Esophagus muscularis mucosa (tissue), 4 donors: ENCODE measurements at places on chromosomes 2 and 18. TPM values are rescaled to one million over a fixed set of nuclear protein-coding genes. Genes with fewer than 3 reads are reported as not detected.

Gene MC5R
- total RNA-seq, result not detected

Gene MAP3K19
- not detected for total RNA-seq

DNA sequence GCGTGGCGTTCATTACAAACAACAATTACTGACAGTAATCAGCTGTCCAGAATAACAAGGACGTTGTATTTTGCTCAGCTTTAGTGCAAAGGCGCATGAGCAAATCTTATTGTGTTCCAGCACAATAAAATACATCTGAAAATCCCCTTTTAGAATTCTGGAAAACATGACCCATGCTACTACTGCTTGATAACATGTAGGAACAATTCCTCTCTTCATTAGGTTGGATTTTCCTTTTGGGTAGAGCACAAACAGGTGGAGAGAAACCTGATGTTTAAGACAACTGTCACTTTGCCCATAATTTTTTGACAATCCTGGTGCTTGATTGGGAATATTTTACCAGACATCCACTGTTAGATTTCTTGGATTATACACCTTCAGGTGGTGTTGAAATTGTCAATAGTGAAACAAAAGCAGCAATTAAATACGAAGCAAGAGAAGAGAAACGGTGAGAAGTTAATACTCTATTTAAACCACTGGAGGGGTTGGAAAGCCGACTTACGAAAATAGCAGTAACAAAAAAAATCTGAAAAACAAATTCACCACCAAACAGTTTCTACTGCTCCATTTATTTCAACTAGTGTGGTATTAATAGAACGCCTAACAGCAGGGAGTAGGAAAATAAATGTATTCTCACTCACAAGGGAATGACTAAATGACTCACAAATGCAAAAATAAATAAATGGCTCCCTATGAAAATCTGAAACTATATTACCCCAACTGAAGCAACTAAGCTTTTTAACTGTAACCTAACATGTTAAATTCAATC is 102.7 kb downstream of the CPO start:
- DNase-seq, result no peak

Gene HNRNPA3
- 72.3 TPM for total RNA-seq

Gene DPY30
- total RNA-seq, result 54.0 TPM

DNA sequence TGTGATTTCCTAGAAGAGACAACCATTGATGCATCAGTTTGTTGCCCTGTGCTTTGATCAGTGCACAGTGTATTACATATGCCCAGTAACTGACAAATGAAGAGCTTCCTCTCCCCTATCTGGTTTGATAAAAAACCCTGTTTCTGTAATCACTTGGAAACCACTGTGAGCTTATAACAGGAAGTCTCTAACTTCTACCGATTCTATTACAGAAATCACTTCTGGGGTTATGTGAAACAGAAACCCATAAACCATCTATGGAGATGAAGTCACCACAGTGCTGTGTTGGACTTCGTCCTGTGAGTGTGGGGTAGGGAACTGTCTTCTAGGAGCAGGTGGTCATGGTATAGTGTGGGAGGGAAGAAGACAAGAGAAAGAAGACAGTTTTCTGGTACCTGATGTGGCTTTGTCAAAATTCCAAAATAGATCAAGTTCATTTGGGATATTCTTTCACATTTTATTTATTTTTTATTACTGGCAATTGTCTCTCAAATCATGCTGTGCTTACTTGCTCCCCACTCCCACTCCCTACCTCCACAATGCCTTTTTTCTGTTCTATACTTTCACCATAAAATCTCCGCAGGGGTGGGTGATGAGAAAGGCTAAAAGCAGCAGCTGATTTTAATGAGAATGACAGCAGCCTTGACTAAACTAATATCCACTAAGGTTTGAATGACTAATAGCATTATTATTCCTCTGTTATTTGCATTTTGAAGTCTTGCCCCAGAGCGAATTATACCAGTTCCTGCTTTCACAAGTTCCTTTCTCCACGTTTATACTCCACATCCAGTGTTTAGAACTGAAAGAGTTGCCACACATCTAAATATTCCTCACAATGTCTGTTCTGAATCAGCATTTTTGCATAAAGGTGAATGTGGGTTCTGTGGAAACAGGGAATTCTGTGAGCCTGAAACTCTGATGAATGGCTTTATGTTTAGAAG is 41.7 kb upstream of the RND3 start:
- no peak for DNase-seq

Gene G6PC2
- total RNA-seq, result not detected

- no peak for DNase-seq
These were observed 5.2 kb downstream of the CCL20 start for GRCh38 chr2:227818675-227819397.

GRCh38 chr2:13009027-13009642 is 292.4 kb downstream of the TRIB2 start:
- DNase-seq, result no peak

Gene NR4A2
- 2.4 TPM for total RNA-seq

DNA sequence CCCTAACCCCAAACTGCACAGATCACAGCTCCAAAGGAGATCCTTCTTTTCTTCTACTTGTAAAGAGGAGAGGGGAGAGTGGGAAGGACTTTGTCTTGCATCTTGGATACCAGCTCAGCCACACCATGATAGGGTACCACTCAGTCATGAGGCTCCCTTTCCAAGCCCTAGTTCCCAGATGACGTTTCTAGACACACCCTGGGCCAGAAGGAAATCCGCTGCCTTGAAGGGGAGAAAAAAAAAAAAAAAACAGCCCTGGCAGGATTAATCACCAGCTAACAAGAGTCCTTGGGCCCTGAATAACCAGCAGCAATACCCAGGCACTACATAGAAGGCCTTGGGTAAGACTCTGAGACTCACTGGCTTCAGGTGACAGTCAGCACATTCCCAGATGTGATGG is 36.9 kb downstream of the ST8SIA3 start:
- DNase-seq, result no peak

DNA sequence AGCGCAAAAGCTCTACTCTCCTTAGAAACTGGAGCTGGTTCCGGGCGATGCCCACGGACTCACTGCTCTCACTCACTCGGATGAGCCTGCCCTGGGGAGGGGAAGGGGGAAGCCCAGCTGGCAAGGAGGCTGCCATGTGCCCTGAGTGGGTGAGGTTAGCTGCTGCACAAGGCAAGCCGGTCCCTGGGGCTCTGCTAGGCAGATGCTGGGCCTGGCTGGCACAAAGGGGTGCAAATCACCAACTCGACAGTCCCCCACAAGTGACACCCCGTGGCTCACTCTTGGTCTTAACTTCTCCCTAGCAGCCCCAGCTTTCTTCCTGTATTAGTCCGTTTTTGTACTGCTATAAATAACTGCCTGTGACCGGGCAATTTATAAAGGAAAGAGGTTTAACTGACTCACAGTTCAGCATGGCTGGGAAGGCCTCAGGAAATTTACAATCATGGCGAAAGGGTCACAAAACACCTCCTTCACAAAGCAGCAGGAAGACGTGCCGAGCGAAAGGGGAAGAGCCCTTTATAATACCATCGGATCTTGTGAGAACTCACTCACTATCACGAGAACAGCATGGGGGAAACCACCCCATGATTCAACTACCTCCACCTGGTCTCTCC is 33.2 kb downstream of the ADCY3 start:
- DNase-seq, result no peak

DNA sequence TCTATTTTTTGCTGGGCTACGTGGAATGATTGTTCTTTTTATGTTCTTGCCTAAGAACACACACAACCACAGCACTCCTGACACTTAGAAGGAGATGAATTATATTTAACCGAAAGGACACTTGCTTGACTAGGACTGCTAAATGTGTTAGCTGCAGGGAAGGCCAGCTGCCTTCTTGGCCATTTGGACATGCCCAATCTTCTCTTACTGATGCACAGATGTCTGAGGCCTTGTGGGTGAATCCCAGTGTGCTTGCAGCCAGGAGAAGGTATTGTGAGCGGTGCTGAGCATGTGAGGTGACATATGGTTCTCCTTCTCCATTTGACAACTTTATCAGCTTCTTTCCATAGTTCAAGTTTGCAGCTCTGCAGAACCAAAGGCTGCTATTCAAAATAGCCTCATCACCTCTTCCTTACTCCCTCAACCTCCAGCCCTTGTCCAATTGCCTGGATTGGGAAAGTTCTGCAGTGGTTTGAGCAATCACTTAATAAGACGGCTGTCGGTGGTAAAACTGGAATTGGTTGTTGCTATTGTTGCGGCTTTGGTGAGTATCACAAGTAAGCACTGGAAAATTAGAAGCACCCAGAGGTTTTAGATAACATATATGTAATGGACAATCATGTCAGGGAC is 1113.3 kb downstream of the TSN start:
- no peak for DNase-seq

- DNase-seq, result no peak
These were observed 321.9 kb downstream of the CELF4 start for GRCh38 chr18:37243741-37244140.

- no peak for DNase-seq
These were observed 307.6 kb upstream of the MYT1L start for GRCh38 chr2:2638547-2639220.

DNA sequence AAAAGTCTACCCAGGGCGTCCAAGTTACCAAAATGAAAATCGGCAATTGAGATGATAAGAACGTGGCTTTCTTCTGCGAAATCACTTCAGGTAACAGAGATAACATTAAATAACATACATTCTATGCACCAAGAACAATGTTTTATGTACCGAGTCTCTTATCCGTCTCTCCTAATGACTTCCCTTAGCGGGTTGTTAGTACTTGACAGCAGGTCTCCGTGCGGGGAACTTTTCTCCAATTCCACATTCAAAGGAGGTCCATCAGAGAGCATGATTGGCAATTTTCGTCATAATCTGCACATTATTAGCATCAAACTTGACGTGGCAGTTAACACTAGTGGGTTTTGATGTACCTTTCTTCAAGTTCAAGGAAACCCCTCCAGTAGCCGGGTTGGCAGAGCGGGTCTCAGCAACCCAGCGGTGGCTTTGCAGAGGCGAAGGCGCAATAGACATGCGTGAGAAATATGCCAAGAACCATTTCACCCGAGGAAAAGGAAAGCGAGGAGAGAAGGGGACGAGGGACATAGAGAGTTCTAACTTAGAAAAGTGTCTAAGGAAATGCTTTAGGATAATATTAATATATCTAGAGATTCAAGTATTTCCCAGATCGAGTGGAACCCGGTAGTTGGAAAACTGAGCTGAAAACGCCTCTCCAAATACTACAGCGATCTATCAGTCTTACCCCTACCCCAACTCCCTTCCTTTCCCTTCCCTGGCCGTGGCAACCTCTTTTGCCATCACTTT is 5.0 kb downstream of the EVX2 start:
- no peak for DNase-seq

GRCh38 chr2:223865124-223865523 is 27.7 kb upstream of the AP1S3 start:
- DNase-seq, result no peak

- no peak for DNase-seq
These were observed 106.3 kb downstream of the TTN start for GRCh38 chr2:178700922-178701342.

GRCh38 chr2:28357948-28358667 is 34.5 kb upstream of the FOSL2 start:
- no peak for DNase-seq

- DNase-seq, result no peak
These were observed 6.3 kb downstream of the ZNF2 start for GRCh38 chr2:95171902-95172301.

DNA sequence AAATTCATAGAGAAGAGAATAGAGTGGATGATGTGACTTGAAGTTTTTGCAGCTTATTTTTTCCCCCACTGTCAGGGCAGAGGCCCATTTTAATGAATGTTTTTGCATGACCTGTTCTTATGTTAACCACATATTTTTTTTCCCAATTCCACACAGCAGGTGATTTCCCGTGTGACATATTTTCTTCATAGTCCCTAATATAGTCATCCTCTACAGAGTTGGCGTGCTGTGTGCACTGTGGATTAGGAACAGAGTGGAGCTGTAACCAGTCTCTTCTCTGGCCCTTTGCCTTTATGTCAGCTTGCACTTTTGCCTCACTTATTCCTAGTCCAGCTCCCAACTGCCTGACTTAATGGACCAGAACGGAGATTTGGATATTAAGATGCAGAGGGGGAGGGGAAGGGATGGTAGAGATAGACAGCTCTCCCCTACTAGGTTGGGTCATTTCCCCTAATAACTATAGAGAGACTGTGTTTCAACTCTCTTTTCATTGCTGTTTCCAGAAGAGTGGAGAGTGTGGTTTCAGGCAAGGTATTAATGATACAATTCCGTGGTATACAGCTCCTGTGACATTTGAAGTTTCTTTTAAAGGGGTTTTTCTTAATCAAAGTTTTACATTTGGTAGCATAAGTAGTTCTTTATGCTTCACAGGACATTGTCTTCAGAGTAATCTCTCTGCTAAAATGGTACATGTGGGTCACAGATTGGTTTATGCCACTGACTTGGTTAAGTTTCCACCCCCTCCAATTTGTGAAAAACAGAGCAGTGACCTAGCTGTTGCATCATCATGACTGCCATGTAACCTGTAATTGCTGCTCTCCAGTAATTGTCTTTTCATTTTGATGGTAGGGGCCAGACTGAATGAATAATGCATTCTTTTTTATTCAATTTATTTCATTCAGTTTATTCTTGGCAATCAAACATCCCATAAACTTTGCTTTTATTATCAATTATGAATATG is 161.3 kb downstream of the HAUS1 start:
- no peak for DNase-seq
